ENCODE measurements at places on chromosomes 7 and 10. TPM values are rescaled to one million over a fixed set of nuclear protein-coding genes. Genes with fewer than 3 reads are reported as not detected.

IKZF1 gene
- not detected for total RNA-seq

TFEC gene
- not detected for total RNA-seq

CACNA2D1 gene
- total RNA-seq: not detected

GLI3 gene
- total RNA-seq: 23.1 TPM

AKR1D1 gene
- total RNA-seq: not detected

UPK3B gene
- total RNA-seq: 1.0 TPM

CYREN gene
- 71.0 TPM for total RNA-seq

UNCX gene
- not detected for total RNA-seq

REPIN1 gene
- total RNA-seq: 80.8 TPM

GAD2 gene
- not detected for total RNA-seq

GPR37 gene
- total RNA-seq: 1.9 TPM

SAP25 gene
- total RNA-seq: 2.9 TPM

GIMAP6 gene
- total RNA-seq: not detected

WNT8B gene
- total RNA-seq: not detected

SLC26A3 gene
- not detected for total RNA-seq

MUC3A gene
- not detected for total RNA-seq
